ENCODE measurements at places on chromosomes 5 and 9.
A peak's percentile ranks its signal among the peaks of the same experiment; 100 is the strongest.

DNA sequence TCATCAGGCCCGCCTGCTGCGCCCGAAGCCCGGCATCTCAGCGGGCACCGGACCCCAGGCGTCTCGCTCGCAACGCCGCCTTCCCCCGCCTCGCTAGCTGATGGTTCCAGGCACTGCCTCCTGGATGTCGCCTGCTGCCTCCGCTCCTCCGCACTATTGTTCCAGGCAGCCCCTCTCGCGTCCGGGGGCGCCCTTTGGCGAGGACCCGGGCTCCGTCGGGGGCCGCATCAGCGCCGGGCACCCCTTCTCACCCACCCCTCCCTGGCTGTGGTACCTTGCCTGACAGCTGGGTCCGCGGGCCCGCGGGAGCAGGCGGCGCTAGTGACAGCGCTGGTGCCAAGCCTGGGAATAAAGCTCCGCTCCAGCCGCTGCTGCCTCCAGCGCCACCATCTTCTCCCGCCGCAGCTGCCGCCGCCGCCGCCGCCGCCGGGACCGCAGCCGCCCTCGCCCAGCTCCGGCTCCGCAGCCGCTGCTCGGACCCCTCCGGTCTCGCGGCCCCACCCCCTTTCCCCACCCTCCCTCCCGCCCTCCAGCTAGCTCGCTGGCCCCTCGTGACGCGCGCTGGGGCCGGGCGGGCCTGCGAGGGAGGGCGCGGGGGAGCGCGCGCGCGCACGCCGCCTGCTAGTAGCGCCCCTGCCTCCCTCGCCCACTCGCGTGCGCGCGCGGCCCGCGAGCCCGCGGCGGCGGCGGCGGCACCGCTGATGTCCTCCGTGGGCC lies at the start of gene APBA1:
Gene APBA1, minus strand, starts transcription at position 493 of the 717 bp plus-strand sequence.
- H3K4me1 ChIP-seq = peaks cover 16% of the 10 kb centered on the region
- H3K27me3 ChIP-seq = peaks cover 34% of the 10 kb centered on the region
- DNase-seq = peak; percentile 4
- H3K27ac ChIP-seq = peak within 1 kb of the TSS; percentile 62

DNA sequence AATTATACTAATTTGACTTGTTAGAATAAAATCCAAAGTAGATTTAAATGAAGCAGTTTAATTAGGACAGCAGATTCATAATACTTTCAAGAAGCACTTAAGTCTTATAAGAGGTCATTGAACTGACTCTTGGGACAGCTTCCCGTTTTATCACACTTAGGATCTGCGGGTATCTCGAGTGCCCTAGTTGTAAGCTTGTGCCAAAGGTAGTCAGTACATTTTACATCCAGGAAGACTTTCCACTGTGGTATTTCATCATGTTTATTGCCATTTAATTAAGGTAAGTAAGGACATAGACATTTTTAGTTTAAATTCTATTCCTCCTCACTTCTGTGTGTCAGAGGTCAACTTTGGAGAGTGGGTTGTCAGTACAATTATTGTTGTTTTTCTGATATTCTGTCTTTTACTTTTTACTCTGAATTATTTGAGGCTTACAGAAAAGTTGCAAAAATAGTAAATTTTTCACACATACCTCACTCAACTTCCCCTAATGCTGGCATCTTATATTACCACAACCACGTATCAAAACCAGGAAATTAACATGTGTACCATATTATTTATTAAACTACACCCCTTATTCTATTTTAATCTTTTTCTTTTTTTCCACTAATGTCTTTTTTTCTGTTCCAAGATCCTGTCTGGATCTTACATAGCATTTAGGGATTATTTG lies 7.5 kb upstream of the ZNF367 start:
- no peak overlapping the region for H3K27ac ChIP-seq
- H3K4me1 ChIP-seq = peaks cover 3% of the 10 kb centered on the region
- DNase-seq = no peak
- no peak overlapping the region for H3K4me3 ChIP-seq

DNA sequence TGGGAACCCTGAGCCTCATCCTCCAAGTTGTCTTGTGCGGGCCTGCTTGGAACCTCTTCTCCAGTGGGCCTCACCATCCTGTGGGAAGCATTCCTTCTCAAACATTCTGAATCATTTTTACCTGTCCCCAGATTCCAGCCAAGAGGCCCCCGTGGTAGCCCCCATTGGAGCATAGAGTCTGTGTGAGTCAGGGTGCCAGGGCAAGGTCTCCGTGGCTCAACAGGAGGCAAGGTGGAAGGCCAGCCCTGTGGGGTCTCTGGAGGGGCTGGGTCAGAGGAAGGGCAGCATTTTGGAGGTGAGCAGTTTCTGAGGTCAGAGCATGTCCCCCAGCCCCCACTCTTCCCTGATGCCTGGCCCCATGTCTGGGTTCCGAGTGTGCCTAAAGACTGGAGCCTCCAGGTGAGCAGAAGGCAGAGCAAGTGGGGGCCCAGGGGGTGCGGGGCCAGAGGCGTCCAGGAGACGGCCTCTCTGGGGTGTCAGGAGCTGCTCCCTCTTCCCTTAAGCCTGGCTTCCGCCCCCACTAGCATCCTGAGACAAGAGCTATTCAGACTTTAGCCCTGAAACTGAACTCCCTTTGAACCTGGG lies 2.1 kb downstream of the CACNA1B start:
- no peak for DNase-seq
- no peak overlapping the region for H3K27ac ChIP-seq
- H3K4me1 ChIP-seq = no peaks in the 10 kb centered on the region
- H3K36me3 ChIP-seq = no peaks in the 10 kb centered on the region

DNA sequence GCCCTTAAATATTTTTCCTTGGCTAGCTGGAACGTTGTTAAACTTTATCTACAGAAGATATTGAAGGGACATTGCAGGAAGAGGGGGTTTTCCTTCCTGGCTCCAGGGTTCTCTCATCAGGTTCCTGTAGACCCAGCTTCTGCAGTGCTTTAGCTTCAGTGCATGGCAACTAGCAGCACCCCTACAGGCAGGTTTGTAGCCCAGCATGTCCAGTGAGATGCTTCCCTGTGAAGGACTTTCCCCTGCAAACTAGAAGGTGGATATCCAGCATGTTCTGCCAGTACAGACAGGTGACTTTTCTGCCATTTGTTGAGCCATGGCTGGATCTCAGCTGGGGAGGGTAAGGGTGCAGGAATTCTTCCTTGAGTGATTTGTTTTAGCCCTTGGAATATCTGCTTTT lies 10.4 kb downstream of the CCL28 start:
- peaks cover 13% of the 10 kb centered on the region for H3K36me3 ChIP-seq
- H3K4me1 ChIP-seq = peaks cover 5% of the 10 kb centered on the region
- no peak for DNase-seq

- no peak for DNase-seq
- H3K27ac ChIP-seq = no peak overlapping the region
- H3K36me3 ChIP-seq = no peaks in the 10 kb centered on the region
- H3K27me3 ChIP-seq = no peaks in the 10 kb centered on the region
- no peak overlapping the region for H3K4me3 ChIP-seq
- H3K4me1 ChIP-seq = no peaks in the 10 kb centered on the region
Observed at GRCh38 chr5:129392681-129393080, 67.4 kb upstream of the ADAMTS19 start.

DNA sequence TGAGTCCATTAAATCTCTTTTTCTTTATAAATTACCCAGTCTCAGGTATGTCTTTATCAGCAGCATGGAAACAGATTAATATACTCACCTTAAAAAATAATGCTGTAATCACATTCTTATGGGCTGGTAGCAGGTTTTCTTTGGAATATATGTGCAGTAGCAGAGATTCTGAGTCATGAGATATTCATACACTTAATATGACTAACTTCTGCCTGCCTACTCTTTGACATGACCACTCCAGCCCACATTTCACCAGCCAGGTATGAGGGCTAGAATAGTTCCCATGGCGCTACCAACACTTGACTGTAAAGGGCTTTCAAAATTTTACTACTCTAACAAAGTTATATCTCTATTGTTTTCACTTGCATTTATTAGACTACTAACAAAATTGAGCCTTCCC lies 74.1 kb upstream of the GHR start:
- DNase-seq = no peak
- H3K27me3 ChIP-seq = no peaks in the 10 kb centered on the region
- H3K27ac ChIP-seq = no peak overlapping the region
- no peak overlapping the region for H3K4me3 ChIP-seq

DNA sequence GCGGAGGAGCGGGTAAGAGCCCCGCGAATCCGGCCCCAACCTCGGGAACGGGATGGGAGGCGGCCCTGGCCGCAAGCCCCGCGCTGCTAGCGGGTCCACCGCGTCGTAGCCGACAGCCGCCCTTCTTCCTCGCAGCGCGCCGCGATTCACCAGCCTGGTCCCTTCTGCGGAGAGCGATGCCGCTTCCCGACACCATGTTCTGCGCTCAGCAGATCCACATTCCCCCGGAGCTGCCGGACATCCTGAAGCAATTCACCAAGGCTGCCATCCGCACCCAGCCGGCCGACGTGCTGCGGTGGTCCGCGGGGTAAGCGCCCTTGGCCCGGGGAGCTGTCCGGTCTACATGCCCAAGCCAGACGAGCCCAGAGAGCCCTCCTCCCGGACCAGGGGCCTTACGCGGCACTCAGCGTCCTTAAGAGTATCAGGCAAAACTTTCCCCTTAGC lies 335 bp downstream of the ROPN1L start:
- peak overlapping the region; percentile 88 for H3K27ac ChIP-seq
- H3K4me3 ChIP-seq = peak overlapping the region; percentile 92
- H3K36me3 ChIP-seq = peaks cover 8% of the 10 kb centered on the region
- no peak for DNase-seq
- peaks cover 30% of the 10 kb centered on the region for H3K4me1 ChIP-seq
- peaks cover 5% of the 10 kb centered on the region for H3K27me3 ChIP-seq

Measured in stimulated activated naive B cell treated with anti-CD40 and anti-IgM and Interleukin-4, amounts not matched to agents 10 μg/mL and 1 μg/mL and 100 μg/mL, for 72 hours (primary cell).